ENCODE measurements at places on chromosomes 4 and X.

DNA sequence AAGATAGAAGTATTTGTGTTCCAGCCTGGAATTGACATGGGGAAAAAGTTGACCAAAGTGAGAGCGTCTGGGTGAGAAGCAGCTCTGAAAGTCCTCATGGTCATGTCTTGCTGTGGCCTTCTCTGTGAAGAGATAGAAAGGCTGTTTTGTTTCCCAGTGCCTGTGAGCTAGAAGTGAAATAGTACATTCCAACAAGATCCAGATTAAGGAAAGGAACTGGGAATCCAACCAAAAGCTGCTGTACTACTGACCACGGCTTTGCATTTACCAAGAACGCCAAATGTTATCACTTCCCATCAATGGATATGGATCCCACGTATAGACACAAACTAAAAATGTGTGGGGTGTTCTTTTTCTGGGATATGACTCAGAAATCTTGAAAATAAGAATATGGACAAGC, 51.2 kb downstream of the TENM3 start:
- DNase-seq: no peak

- no peak for DNase-seq
Measured at GRCh38 chr4:123939621-123940020, 543.0 kb downstream of the SPRY1 start.

DNA sequence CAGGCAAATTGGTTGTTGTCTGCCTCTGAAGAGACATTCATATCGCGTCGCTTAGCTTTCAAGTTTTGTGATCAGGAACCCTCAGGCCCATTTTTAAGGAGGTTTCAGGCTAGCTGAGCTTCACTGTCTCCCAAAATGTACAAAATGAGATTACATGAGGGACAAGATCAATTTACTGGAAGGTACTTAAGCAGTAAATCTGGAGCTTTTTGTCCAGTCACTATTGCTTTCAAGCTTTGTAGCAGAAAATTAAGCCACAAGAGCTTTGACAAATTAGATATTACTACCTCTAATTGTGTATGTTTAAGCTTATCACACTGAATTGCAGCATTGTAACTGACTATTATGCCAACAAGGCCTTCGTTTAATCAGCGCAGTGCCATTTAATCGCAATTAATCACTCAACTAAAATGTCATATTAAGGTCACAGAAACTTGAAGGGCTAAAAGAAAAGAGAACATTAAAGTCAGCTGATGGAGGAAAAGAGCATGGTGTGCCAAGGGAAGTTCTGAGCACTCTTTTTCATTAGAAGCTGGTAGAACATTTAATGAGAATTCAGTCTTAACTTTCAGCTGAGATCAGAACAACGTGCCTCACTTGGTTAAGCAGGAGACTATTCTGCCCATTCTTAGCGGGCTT, 353.0 kb downstream of the FBXO8 start:
- no peak for DNase-seq

DNA sequence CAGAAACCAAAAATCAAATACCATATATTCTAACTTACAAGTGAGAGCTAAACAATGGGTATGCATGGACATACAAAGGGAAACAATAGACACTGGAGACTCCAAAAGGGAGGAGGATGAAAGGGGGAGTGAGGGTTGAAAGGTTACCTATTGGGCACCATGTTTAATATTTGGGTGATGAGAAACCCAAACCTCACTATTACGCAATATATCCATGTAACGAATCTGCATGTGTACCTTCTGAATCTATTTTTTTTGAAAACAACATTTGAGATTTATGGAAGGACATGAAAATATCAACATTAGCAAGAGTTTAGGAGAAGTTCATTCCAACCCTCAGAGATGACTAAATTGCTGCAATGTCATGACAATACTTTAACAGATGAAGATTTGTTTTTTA, 586.1 kb downstream of the GBA3 start:
- no peak for DNase-seq

GRCh38 chr4:7526491-7526890, 91.8 kb upstream of the PSAPL1 start:
- DNase-seq: no peak

- DNase-seq: peak; percentile 4
Measured at GRCh38 chr4:129641179-129641578, 545.2 kb downstream of the C4orf33 start.

DNA sequence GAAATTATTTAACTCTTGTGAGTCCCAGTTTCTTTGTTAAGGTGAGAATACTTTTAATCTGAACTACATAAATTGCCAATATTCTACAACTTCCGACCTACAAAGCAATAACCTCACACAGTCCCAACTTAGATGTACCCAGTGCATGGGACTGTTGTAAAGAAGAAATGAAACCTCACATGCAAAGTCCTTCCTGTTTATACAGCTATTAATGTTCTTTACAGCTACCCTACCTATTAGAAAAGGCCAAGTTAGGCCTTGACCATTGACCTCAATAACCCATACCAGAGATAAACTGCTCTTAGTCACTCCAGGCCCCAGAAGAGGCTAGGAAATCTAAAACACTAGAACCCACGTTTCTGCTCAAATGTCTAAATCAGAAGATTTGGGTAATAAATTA, 920.1 kb upstream of the TENM3 start:
- no peak for DNase-seq

DNA sequence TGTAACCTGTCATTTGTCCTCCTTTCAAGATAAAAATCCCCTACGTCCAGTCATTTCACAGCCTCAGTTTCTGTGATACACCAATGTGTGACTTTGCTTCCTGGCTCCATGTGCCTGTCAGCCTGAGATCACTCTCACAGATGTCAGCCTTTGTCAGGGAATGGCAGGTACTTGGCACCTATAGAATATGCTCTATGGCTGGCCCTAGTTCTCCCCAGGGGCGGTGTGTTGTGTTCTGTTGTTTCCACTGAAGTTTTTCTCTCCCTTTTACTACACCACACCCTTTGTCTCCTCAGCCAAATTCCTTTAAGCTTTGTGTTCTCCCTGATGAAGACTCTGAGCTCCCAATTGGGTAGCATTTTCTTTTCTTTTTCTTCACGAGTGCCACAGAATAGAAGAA, 81.7 kb downstream of the ALPK1 start:
- DNase-seq: no peak

- DNase-seq: no peak
Measured at GRCh38 chr4:40506066-40506465, 123.6 kb downstream of the RBM47 start.

GRCh38 chrX:99522450-99522849, 887.6 kb downstream of the PCDH19 start:
- no peak for DNase-seq

GRCh38 chr4:57083090-57083489, 27.1 kb downstream of the IGFBP7 start:
- no peak for DNase-seq

DNA sequence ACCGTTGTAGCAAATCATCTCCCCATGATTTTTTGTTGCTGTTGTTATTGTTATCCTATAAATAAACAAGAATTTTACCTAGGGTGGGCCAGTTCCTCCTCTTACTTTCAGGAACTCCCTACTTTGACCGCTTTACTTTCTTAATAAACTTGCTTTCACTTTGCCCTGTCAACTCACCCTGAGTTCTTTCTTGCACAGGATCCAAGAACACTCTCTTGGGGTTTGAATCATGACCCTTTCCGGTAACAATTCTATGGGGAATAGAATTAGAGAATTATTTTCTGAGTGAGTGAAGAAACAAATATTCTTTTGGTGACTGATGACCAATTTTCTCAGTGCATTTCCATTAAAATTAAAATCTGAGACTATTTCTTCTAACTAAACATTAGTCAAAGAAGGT, 584.0 kb upstream of the TENM3 start:
- no peak for DNase-seq

DNA sequence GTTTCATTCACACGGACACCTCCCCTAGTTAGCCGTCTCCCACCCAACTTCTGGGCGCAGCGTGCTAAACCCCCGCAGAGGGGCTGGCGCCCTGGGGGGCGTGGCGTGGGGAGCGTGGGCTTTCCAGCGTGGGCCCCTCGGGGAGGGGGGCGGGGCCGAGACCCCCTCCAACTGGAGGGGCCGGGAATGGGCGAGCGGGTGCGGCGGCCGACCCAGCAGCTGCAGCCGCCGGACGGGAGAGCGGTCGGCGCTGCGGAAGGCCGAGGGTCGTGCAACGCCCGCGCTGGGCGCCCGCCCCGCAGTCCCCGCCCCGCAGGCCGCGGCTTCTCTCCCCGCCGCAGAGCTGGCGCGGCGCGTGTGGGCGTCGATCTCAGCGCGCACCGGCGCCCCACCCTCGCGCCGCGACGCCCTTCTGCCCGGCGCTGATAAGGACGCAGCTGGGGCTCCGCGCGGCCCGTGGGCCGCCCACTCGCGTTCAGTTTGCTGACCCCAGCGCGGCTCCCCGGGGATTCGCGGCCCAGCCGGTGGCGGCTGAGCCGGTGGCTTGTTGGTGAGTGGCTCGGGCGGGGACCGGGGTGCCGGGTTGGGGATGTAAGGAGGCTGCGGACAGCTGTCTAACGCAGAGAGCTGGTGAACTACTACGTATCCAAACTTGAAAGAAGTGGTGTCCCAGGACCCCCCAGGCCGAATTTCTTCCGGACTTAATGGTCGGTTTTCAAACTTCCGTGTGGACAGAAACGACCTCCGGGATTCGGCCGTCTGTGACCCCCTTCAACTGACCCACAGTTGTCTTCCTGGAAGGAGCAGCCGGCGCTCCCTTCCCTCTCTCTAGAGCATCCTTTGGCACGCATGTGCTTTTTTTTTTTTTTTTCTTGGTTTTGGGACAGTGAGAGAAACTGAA, 1.5 kb downstream of the FHDC1 start:
- DNase-seq: no peak

DNA sequence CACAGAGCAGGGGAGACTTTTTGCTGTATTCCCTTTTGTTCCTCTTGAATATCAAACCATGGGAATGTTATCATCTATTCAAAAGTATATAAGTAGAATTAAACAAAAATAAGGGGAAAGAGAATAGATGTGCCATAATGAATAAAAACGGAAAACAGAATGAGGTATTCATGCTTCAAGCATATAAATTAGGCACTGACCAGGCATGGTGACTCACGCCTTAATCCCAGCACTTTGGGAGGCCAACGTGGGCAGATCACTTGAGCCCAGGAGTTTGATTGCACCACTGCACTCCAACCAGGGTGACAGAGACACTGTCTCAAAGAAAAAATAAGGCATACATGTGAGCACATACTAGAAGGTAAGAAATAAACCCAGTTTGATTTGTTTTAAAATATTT, 16.3 kb upstream of the NEUROG2 start:
- no peak for DNase-seq

GRCh38 chrX:154036513-154036912, 16.8 kb upstream of the IRAK1 start:
- DNase-seq: no peak

DNA sequence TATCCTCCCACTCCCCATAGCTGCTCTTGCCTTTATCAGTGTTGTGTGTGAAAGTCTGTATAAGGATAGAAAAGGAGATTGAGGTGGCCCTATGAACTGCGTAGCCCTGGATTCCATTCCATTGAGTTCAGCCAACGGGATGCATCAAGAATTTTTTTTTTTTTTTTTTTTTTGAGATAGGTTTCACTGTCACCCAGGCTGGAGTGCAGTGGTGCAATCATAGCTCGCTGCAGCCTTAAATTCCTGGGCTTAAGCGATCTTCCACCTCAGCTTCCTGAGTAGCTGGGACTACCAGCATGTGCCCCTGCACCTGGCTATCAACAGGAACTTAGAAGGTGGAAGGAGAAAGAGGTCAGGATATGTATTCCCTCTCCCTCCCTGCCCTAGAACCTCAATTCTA, 187.2 kb upstream of the SPRY1 start:
- no peak for DNase-seq

DNA sequence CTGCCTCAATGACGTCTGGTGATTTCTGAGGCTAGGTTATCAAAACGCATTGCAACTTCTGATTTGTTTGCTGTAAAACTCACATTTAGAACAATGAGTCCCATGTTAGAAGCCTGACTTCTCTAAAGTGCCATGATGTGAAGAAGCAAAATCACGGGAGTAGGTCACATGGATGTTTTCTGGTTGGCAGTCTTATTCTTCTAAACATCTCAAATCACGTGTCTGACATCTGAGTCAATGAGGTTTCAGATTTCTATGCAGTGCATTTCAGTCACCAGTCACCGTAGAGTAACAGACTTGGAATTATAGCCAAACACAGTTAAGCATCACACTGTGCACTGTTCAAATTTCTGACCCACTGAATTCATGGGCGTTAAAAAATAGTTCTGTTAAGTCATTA, 482.1 kb downstream of the TMA16 start:
- DNase-seq: no peak

DNA sequence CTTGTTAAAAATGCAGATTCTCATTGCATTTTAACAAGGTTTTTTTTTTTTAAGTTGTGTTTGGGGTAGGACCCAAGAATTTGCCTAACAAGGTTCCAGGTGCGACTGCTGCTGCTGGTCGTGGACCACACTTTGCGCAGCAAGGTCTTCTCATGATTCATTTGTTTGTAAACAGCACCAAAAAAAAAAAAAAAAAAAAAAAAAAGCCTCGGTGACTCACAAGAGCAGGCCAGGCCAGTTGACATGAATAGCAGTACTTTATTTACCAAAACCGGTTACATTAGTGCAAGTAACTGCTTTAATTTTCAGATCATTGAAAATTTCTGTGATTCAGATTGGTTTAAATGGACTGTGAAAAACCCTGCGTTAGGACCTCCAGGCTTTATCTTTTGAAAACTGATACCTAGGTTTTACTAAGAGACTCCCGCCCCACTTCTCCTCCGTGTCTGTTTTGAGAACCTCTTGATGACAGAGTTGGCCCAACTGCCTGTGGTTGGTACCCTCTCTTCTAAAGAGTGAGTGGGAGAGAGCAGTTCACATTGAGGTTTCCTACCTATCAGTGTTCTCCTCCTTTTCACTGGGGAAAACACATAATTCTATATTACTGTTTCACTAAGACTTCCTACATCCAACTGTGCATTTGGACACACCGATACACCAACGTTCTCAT, 86.2 kb downstream of the PHEX start:
- DNase-seq: no peak

DNA sequence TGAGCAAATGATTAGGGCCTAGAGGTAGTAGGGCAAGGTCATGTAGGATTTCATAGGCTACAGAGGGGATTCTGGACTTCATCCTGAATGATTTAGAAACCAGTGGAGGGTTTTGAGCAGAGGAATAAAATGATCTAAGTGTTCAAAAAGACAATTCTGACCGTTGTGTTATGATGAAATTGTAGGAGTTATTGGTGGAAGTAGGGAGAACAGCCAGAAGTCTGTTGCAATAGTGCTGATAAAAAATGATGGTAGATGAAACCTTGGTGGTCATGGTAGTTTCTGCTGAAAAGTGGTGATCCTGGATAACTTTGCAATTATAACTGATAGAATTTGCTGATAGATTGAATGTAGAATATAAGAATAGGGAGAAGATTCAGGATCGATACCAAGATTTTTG, 60.2 kb downstream of the MID1IP1 start:
- DNase-seq: no peak
